ENCODE measurements at places on chromosomes 16 and 17.

DNA sequence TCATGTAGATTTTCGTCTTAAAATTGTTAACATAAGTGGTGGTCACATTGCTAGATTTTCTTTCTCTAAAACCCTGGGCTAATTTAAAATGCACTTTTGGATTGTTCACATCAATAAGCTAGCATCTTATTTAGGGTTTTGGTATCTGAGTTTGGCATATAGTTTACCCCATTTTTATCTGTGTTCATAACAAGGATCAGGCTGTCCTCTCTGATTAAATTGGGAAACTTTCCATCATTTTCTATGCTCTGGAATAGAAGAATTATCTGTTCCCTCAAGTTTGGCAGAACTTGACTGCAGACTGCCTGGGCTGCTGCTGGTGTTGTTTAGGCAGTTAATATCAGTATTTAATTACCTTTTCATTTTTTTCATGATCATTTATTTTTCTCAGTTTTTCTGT, 1.8 kb downstream of the SPECC1 start:
- DNase-seq = no peak

DNA sequence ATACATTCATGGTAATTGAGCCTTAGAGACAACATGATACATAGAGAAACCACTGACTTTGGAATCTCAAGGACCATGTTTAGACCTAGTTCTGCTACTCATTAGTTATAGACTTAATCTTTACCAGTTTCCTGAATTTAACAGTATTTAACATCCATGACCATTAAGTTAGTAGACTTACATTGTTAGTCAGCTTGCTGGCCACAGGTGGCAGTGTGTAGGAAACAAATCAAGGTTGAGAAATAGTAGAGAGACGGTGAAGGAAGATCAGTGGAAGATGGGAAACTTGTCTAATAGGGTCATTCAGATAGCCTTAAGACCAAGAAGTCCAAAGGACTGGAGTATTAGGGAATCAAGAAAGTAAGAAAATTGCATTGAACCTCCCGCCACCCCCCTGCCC, 31.0 kb downstream of the OMG start:
- DNase-seq = no peak

GRCh38 chr17:77422104-77422747, 281.5 kb downstream of the SEC14L1 start:
- DNase-seq = no peak

- DNase-seq = no peak
Measured at GRCh38 chr16:82236875-82237274, 66.9 kb upstream of the MPHOSPH6 start.

DNA sequence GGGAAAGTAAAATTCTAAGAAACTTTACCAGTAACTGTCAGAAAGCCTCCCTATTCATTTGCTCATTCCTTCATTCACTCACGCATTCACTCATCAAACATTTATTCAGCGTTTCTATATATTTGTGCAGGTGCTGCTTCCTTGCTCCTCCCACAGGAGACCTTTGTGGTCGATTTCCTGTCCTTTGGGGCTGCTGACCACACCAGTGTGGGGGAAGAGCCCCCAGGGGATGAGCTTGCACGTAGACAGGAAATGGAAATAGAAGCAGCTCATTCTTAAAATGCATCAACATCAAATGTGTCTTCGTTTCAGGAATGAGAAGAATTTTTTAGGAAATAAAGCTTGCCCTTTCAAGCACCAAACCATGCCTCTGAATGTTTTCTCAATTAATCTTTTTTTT, 9.6 kb downstream of the PIK3R6 start:
- DNase-seq = no peak

- no peak for DNase-seq
Measured at GRCh38 chr17:64627797-64628196, 34.3 kb downstream of the SMURF2 start.

DNA sequence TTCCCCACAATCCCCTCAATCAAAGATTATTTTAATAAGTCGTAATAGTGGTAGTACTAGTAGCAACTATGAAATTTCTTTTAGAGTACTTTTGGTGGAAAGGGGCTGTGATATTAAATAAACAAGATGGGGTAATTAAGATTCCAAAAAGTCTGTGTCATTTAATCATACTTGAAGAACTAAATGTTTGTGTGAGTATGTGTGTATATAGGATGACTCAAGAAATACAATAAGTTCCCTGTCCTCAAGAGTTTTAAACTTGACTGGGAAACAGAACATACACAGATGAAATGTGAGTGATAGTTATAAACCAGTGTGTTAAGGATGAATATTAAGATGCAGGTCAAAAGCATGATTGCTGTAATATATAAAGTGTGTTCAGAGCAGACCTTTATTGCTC, 2.3 kb downstream of the ALDH3A2 start:
- DNase-seq = no peak

DNA sequence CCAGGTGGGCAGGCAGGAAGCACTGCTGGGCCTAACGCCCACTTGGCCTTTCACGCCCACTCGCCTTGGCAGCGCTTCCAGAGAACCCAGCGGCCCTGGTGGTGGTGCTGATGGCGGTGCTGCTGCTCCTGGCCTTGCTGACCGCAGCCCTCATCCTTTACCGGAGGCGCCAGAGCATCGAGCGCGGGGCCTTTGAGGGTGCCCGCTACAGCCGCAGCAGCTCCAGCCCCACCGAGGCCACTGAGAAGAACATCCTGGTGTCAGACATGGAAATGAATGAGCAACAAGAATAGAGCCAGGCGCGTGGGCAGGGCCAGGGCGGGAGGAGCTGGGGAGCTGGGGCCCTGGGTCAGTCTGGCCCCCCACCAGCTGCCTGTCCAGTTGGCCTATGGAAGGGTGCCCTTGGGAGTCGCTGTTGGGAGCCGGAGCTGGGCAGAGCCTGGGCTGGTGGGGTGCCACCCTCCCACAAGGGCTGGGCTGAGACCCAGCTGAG, 64.7 kb downstream of the MRC2 start:
- DNase-seq = no peak

GRCh38 chr17:74704544-74704943, 8.2 kb downstream of the CD300LF start:
- DNase-seq = no peak

DNA sequence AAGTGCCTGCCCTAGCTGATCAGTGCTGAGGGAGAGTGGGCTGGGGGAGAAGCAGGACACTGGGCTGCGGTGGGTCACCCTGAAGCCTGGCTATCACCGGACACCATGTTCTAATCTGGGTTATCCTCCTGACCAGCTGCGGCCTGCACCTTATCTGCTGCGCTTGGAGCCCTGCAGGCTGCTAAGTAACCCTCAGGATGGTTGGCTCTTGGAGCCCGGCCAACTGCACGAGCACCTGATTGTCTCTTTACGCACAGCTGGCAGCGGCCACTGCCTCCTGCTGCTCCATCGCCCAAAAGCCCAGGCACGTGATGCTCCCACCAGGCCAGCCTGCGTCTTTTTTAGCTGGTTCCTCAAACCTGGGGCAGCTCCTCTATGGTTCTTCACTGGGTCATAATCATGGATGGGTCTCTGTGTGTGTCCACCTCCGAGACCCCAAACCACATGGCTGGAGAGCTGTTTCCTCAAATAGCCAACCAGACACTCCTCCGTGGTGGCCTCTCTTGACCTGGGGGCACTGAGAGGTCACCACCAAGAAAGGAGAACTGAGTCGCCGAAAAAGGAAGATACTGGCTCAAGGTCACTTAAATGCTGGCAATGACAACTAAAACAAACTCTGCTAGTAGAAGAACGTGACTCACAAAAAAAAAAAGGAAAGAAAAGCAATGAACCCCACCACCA, 21.7 kb downstream of the SPHK1 start:
- DNase-seq = no peak

- DNase-seq = no peak
Measured at GRCh38 chr16:86050111-86050510, 151.1 kb downstream of the IRF8 start.

DNA sequence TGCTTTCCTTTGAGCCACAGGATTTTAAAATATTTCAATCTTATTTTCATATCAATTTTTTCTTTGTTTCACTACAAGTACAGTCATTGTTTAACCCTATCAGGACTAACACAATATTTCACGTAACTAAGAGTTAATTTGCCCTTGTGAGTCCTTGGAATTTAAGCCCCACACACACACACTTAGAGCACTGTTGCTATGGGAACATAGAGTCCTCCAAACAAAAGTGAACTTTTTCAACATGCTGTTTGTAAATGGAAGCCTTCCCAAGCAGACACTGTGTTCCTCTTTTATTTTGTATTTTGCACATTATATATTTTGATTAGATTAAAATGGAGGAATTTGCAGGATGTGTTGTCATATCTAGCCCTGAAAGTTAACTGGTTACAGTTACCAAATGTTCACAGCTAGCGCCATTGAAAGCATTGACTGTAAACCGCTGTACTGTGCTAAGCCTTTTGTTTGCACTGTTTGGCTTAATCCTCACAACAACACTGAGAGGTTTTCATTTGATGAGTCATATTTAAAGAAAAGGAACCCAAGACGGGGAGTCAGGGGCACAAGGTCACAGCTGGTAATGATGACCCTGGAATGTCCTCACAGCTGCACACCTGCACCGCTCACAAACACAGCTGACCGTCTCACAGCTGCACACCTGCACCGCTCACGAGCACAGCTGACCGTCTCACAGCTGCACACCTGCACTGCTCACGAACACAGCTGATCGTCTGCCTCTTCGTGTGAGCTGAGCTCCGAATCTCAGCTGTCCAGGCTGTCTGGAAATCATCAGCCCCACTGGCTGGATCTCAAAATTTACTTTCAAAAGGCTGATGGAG, 6.3 kb downstream of the HSBP1 start:
- no peak for DNase-seq

GRCh38 chr17:20800146-20800545, 220.6 kb downstream of the CDRT15L2 start:
- no peak for DNase-seq

- no peak for DNase-seq
Measured at GRCh38 chr17:9432134-9432885, 143.3 kb downstream of the STX8 start.

- DNase-seq = no peak
Measured at GRCh38 chr17:57415751-57416207, 159.5 kb downstream of the MSI2 start.

DNA sequence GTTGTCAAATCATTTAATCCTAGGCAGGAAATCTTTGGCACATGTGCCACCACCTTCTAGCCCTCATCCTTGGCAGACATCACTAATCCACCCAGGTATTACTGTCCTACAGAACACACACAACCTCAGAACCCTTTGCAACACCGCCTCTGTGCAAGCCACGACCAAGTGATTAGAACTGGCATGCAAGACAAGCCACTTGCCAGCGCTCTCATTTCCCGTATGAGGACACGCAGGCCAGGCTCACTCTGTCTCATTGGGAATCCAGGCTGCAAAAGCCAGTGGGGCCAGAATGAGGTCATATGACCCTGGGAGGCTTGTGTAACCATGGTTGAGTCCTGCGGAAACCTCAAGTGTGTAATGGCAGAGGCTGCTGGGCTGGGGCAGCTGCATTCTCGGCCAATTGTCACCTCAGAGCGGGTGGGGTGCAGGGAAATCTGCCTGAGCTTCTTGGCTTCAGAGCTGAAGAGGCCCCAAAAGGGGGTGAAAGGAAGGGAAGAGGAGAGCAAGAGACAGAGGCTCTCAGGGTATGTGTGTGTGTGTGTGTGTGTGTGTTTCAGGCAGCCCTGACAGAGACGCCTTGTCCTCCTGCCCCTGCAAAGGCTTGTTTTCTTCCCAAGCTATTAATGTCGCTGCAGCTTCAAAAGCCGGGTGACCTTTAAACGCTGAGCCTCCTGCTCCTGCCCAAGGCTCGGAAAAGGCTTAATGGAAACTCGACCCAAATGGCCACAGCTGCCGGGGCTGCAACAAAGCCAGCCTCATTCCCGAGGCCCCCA, 43.2 kb upstream of the MRPS23 start:
- peak; percentile 93 for DNase-seq

DNA sequence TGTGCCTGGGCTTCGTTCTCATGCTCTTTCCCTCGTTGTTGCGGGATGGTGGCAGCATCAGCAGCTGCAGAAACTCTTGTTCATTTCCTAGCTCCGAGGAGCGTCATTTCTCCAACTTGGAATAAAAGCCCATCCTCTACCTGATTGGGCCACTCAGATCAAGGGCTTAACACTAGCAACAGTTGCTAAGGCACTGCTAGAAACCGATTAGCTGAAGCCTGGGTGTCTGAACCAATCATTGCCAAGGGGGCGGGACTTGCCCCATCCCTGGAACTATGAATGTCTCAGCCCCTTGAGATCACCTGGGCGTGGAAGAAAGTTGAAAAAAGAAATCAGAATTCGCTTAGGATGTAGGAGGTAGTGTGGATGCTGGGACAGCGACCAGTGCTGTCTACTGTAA, 145.3 kb downstream of the FOXL1 start:
- no peak for DNase-seq

DNA sequence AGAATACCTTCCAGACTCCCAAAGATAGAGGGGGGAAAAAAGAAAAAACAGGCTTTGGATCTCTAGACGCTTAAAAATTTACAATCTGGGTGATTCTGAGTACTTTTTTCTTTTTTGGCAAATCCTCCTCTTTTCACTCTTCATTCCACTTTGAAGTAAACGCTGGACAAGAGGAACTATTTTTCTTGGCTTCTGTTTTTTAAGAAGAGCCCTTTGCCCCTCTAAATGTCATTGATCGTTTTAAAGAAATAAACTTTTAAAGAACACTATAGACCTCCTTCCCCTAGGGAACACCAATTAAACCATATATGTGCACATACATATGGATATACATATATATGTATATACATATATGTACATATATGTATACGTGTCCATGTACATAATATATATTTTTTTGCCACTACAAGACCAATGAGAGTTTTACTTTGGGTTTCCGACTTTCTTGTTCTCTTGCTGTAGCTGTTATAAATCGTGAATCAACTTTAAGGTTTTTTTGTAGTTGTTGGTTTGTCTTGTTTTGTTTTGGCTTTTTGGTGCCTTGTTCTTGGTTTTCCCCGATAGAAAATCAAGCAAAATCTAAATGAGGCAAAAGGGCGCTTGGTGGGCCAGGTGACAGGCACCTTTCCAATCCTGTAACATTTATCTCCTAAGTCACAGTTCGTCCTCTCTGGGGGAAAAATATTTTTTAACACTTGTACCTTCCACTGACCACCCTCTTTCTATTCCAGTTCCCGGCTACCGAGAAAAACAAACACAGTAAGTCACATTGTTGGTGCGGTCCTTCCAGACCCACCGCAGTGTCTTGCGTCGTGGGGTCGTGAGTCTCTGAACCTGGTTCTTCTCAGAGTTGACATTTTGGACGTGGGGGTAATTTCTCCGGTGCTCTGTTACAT, 4.4 kb downstream of the FOXF1 start:
- no peak for DNase-seq

DNA sequence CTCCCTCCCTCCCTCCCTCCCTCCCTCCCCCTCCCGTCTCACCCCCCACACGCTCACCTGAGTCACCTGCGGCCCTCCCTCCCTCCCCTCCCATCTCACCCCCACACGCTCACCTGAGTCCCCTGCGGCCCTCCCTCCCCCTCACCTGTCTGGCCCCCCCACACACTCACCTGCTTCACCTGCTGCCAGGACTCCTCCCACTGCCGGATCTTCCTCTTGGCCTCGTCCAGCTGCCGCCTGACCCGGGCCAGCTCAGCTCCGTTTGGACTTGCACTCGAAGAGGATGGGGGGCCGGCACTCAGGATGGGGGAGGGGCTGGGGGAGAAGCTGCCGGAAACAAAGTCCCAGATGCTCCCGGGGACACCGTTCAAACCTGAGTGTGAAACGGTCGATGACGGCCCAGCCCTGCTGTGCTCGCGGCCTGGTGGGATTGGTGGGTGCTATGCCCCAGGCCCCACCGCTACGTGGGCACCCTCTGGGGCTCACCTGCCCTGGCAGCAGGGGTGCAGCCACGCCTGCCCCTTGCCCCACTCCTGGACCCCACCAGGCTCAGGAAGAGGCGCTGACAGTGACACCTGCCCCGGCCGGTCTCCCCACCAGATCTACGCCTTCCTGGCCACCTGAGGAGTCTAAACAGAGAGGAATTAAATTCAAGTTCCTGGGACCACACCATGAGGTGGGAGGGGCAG, 15.9 kb downstream of the GNPTG start:
- no peak for DNase-seq

- DNase-seq = no peak
Measured at GRCh38 chr17:38674014-38674748, 576 bp downstream of the EPOP start.
